NCI-H69 (cell line): ENCODE measurements at places on chromosomes 1 and 21.

- no peak for DNase-seq
These were observed 271.2 kb downstream of the MATN1 start for GRCh38 chr1:30452170-30452569.

- no peak for DNase-seq
These were observed 4.3 kb upstream of the FCRL3 start for GRCh38 chr1:157704878-157705277.

GRCh38 chr1:1665815-1666251 is 7.0 kb upstream of the CDK11B start:
- peak; percentile 5 for DNase-seq

DNA sequence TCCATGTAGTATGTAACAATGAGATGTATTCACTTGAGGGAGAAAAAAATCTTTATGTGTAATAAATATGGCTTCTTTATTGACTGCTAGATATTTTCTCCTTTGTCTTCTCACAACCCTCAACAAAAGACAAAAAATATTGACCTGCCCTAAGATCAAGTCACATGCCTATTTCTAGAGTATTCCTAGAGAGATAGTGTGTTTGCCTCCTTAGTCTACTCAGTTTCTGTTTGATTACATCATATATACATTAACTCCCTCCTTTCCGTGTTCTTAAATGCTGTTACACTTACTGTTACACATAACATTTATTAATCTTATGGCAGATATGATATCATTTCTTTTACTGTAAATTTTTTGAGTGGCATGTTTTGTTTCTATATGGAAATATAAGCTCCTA is 281.6 kb upstream of the RGS18 start:
- DNase-seq, result peak; percentile 81

GRCh38 chr1:94247138-94248094 is 10.0 kb upstream of the ARHGAP29 start:
- peak; percentile 81 for DNase-seq

GRCh38 chr1:66403007-66403731 is 130.8 kb upstream of the SGIP1 start:
- no peak for DNase-seq

DNA sequence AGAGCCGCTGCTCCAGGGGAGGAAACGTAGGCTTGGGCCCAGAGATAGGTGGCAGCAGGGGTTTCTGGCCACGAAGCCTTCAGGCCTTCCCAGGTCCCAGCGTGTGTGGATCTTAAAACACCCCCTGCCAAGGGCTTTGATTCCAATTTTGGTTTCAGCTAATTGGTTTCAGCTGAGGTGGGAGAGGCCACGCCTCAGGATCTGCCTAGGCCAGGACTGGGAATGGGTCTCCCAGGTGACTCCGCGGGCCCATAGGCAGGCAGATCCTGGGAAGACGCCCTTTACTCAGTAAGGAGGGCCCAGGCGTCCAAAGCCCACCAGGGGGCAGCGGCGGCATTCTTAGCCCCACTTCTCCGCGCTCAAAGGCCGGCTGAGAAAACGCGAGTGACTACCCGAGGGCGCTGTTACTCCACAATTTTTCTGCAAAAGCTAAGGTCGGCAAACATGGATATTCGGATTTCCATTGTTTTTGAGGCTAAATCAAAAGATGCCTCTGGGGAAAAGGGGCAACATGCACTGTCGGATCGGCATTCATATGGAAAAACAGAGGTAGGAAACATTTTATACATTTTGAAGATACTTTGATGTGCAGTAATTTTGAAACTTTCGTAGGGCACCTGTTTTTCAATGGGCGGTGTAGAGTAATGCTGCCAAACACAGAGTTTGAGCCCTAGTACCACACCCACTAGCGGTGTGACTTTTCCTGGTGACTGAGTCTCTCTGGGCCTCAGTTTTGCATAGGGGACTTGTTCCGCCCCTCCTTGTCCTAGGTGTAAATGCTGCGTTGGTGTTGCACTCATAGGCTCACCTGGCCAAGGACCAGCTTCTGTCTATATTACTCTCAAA is 31.8 kb upstream of the BCL10 start:
- peak; percentile 76 for DNase-seq

GRCh38 chr1:157399984-157400382 is 152.3 kb downstream of the FCRL5 start:
- DNase-seq, result no peak

GRCh38 chr1:89959719-89960118 is 35.2 kb upstream of the ZNF326 start:
- DNase-seq, result no peak

DNA sequence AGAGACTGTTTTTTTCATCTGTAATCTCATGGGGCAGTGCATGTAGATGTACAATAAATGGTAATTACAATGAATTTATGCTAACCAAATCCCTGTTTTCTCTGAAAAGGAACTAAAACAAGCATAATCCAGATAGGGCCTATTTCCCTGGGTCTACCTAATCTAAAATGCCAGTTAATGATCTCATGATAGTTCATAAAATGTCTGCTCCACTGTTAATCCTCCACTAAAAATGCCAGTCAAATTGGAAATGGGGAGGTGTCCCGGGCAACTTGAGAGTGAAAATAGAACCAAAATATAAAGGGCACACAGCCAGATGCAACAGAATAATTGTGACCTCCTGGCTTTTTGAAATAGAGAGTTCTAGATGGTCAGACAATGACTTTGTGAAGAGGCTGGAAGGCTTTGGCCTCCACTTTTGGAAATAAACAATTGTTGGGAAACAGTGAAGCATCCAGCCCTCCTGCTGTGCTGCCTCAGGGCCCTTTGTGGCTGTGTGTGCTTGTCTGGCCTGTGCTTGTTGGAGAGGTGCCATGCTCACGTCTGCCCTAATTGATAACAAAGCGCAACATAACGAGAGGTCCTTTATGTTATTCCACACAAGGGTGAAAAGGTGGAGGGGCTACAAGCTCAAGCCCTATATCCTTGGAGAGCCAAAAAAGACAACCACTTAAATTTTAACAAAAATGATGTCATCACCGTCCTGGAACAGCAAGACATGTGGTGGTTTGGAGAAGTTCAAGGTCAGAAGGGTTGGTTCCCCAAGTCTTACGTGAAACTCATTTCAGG is 97.7 kb downstream of the ATP5PO start:
- peak; percentile 96 for DNase-seq

DNA sequence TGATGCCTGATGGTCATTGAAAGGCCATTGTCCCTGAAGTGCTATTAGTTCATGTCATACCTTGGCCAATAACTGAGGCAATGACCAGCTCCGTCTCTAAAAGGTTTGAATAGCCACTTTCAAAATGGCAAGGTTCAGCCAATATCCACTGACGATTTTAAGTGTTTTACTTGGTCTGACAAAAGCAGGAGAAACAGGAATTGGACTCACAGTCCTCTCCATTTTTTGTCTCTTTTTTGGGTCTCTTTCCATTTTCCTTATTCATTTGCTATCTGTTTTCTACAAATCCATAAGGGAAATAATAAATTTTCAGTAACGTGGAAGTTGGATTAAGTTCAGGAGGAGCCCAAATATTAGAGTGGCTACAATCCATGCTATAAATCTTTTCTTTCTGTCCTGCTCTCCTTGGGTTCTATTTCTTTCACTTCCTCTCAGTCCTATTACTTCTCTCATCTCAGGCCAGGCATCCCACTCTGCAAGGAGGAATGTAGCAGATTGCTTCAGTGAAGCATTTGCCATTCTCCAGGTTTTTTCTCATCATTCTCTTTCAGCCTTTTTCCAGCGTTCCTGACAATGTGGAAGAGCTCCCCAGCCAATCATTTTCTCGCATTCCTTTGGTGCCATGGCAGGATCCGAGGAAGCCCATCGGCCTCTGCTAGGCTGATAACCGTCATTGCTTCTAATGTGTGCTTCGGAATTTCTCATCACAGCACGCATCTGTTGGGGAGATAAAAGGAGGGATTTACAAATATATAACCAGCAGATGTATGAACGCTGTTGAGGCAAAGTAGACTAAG is 414.5 kb downstream of the ADGRL2 start:
- no peak for DNase-seq

DNA sequence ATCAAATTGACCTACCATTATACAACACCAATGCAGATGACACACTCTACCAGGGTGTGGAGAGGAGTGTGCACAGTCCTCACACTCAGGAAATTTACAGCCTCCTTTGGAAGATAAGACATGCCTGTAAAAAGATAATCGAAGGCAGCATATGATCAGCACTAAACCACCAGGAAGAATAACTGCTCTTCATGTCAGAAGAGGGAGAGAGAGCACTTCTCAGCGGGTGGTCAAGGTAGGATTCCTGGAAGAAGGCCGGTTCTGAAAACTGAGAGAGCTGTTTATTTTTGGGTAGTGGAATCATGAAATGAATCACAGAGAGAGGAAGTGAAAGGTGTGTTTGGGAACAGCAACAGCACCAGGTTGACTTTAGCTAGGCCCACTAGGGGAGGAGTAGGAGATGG is 14.0 kb upstream of the ZNF697 start:
- DNase-seq, result no peak

GRCh38 chr1:74767490-74767889 is 34.5 kb downstream of the TYW3 start:
- peak; percentile 33 for DNase-seq

DNA sequence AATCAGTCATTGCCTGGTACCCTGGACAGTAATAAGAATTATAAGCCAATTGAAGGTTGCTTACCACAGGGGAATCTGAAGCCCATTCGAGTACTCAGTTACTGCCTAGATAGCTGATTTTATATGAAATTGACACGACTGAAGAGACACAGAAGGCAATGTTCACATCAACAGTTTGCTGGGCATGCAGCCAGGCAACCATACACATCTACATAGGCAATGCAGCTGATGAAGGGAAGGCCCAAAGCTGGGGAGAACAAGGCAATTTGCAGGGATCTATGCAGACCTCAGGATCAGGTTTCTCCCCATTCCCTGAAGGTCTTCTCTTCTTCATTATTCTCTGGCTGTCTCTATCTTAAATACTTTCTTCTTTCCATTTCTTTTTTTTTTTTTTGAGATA is 448.7 kb downstream of the PTBP2 start:
- no peak for DNase-seq
